ENCODE measurements at places on chromosomes 3 and 15.

DNA sequence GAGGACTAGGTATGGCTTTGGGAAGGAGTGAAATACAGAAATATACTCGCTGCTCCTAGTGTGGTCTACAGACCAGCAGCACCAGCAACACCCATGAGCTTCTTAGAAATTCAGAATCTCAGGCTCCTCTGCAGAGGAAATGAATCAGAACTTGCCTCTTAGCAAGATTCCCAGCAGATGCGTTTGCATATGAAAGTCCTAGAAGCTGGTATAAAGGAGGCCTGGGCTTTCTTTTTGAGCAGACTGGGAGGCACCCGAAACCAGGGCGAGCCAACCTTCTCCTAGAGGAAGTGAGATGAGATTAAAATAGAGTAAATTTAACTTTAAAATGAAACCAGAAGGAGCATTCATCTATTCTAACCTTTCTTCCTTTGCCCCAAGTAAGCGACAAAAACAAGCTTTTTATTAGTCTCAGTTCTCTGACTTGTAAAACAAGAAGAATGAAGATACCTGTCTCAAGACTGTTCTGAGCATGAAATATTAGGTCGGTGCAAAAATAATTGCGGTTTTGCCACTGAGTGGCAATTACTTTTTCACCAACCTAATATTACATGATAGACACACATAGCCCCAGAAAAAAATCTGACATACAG, 140.0 kb downstream of the PDZRN3 start:
- DNase-seq = peak; percentile 16

DNA sequence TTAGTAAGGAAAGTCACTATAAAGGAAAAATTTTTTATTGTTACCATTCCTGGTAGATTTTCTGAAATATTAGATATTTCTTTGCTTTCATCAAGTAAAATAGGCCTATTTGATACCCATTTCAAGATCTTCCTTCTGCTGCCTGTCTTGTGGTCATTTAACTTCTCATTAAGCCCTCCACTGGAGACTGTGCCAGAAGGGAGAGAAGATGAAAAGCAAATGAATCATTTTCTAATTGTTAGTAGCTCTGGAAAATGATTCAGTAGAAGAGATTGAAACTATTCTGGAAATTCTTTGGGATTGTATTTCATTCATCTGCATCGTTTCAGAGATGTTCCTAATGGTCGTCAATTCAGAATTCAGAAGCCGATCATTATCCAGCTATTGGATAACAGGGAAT, 3.2 kb downstream of the KCTD6 start:
- no peak for DNase-seq

- peak; percentile 76 for DNase-seq
Measured at GRCh38 chr3:132730891-132731580, 8.8 kb upstream of the NPHP3 start.

DNA sequence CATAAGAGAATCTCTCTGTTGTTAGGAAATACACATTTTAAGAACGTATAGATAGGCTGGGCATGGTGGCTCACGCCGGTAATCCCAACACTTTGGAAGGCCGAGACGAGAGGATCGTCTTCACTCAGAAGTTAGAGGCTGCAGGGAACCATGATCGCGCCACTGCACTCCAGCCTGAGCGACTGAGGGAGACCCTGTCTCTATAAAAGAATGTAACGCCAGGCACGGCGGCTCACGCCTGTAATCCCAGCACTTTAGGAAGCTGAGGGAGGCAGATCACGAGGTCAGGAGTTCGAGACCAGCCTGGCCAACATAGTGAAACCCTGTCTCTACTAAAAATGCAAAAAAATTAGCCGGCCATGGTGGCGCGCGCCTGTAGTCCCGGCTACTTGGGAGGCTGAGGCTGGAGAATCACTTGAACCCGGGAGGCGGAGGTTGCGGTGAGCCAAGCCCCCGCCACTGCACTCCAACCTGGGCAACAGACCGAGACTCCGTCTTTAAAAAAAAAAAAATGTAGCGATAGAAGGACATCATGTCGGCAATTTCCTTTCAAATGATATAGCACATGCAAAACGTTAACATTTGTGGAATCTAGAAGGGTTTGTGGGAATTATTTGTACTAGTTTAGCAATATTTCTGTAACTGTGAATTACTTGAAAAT, 730 bp upstream of the RPL14 start:
- DNase-seq = no peak

- DNase-seq = no peak
Measured at GRCh38 chr3:34109846-34110245, 311.4 kb downstream of the PDCD6IP start.

GRCh38 chr3:106717178-106717780, 660.0 kb upstream of the CCDC54 start:
- no peak for DNase-seq

GRCh38 chr15:96255599-96255998, 74.9 kb upstream of the NR2F2 start:
- DNase-seq = no peak
